Stimulated activated CD4-positive, alpha-beta T cell treated with anti-CD3 and anti-CD28 coated beads, TNF-alpha, amount 100 ng/mL, for 1 hour (primary cell): ENCODE measurements at places on chromosomes 16 and 17.

GRCh38 chr17:76153640-76154039, 12.6 kb upstream of the FOXJ1 start:
- DNase-seq, result no peak

- DNase-seq, result no peak
These were observed 2.1 kb downstream of the ARHGAP23 start for GRCh38 chr17:38430316-38430715.

GRCh38 chr17:67636834-67637520, 80.8 kb upstream of the NOL11 start:
- DNase-seq, result no peak

GRCh38 chr16:69112285-69113129, 7.1 kb downstream of the HAS3 start:
- DNase-seq, result no peak

DNA sequence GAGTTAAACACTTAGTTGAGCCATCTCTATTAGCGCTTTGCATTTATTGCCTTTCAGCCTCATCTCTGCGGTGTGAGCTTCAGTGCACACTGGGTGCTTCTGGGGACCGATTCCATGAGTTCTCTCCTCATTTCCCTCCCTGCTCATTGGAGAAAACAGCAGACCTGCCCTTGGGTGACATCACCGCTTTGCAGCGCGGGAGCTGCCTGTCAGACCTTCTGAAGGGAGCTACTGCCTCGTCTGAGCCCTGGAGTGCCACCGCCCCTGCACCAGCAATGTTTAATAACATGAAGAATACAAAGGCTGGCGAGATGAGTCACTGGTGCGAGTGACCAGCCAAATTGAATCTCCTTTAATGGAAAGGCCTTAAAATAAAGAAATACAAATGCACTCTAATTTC, 30.2 kb upstream of the CPPED1 start:
- DNase-seq, result no peak

- no peak for DNase-seq
These were observed 38.5 kb downstream of the IGF2BP1 start for GRCh38 chr17:49035470-49036269.

DNA sequence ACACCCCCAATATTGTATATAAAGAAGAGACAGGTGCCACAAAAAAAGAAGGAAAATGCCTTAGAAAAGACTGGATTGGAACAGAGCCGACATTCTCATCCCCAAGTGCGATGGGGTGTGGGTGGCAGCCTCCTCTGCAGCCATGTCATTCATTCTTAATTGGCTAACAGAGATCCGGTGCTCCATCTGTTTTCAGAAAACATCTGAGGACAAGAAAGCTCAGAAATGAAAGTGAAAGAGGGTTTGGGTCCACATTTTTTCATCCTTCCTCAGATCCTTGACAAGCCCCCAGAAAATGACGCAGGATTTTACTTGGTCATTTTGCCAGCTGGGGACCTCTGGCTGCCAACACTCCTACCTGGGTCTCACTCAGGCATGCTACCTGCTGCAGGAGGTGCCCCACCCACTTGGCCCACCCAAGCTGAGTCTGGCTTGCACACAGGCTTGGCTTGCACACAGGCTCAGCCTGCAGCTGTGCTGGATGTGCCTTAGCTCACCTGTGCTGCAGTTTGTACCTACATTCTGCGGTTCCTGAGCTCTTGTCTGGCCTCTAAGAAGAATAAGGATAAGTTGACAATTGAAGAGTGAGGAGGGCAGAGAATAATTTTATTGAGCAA, 21.9 kb downstream of the KIF2B start:
- DNase-seq, result no peak

DNA sequence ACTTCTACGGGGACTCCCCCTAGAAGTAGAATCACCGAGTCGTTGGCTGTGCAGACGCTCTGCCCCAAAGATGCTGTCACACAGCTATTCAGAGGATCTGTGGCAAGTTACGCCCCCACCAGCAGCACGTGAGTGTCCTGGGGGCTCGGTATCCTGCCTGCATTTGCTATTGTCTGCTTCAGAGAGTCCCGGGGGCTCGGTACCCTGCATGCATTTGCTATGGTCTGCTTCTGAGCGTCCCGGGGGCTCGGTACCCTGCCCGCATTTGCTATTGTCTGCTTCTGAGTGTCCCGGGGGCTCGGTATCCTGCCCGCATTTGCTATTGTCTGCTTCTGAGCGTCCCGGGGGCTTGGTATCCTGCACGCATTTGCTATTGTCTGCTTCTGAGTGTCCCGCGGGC, 23.8 kb upstream of the ZNF469 start:
- no peak for DNase-seq

DNA sequence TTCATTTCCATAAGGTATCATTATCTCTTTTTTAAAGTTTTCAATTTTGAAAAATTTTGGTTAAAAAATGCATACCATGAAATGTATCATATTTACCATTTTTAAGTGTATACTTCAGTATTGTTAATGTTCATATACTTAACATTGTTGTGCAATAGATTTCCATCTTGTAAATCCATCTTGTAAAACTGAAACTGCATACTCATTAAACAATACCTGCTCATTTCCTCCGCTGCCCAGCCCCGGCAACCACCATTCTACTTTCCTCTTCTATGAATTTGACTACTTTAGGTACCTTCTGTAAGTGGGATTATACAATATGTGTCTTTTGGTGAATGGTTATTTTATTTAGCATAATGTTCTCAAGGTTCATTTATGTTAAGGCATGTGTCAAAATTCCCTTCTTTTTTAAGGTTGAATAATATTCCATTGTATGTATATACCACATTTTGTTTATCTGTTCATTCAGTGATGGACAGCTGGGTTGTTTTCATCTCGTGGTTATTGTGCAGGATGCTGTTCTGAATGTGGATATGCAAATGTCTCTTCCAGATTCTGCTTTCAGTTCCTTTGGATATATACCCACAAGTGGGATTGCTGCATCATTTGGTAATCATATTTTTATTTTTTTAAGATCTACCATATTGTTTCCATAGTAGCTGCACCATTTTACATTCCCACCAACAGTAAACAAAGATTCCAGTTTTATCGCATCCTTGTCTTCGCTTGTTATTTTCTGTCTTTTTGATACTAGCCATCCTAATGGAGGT, 6.7 kb downstream of the CCL2 start:
- DNase-seq, result no peak

DNA sequence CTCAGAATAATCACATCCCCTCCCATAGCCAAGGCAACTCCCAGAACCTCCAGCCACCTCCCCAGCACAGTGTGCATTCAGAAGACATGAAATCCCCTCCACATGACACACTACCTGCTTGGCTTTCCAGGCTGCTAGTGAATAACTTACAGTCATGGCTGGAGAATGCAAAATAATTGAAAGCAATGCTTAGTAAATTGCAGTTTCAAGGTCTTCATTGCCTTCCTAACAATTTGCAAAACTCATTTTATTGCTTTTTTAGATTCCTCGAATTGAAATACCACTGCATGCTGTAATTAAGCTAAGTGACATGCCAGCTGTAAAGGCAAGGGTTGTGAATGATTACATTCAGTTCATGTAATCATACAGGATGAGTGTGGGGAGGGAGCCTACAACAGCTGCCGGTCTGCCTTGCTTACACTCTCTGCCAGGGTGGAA, 29.0 kb upstream of the HOXB13 start:
- no peak for DNase-seq

DNA sequence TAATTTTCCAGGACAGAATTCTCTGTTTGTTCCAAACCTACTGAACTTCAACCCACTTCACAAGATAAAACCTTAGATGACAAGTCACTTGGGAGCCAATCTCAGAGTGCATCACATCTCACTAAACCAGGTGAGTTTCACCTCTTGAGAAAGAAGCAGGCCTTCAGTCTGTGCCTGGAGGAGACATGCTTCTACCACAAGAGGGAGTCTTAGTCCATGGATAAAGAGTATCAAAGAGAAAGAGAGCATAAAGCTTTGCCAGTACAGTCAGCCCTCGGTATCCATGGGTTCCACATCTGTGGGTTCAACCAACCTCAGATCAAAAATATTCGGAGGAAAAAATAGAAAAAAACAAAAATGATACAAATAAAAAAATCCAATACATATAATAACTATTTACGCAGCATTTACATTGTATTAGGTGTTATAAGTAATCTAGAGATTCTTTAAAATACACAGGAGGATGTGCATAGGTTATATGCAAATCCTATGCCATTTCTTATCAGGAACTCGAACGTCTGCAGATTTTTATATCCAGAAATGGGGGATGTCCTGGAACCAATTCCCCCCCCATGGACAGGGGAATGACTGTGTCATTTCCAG, 37.7 kb downstream of the DUSP14 start:
- DNase-seq, result no peak

DNA sequence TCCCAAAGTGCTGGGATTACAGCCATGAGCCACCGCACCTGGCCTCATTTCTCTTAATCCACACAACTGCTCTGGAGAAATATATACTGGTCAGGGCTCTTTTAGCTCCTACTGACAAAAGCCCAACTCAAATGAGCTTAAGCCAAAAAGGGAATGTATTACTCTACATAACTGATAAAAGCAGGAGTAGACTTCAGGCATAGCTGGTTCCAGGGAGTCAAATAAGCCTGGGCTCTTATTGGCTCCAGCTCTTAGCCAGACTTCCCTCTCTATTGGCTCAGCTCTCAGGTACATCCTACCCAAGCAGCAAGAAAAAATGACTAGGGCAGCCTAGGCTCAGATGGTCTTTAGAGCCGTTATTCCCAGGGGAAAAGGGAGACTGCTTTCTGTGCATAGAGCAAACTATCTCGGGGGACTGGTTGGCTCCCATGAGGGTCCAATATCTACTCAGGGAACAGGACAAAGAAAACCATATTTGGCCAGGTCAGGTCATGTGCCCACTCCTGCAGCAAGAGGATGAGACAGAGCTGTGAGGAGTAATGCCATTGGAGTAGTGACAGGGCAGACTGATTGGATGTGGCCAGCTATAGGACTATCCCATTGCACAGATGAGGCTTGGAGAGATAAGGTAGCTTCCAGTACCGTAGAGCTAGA, 21.2 kb downstream of the TBX2 start:
- no peak for DNase-seq

DNA sequence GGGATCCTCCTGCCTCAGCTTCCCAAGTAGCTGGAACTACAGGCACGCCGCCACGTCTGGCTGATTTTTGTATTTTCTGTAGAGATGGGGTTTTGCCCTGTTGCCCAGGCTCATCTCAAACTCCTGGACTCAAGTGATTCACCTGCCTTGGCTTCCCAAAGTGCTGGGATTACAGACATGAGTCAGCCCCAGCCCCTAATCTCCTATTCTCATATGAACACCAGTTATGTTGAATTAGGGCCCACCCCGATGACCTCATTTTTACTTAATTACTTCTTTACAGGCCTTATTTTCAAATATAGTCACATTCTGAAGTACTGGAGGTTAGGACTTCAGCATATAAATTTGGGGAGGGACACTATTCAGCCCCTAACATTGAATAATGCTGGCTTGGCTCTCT, 49.2 kb downstream of the ZNRF1 start:
- no peak for DNase-seq

- no peak for DNase-seq
These were observed 76.0 kb downstream of the GPR139 start for GRCh38 chr16:19997734-19998133.

DNA sequence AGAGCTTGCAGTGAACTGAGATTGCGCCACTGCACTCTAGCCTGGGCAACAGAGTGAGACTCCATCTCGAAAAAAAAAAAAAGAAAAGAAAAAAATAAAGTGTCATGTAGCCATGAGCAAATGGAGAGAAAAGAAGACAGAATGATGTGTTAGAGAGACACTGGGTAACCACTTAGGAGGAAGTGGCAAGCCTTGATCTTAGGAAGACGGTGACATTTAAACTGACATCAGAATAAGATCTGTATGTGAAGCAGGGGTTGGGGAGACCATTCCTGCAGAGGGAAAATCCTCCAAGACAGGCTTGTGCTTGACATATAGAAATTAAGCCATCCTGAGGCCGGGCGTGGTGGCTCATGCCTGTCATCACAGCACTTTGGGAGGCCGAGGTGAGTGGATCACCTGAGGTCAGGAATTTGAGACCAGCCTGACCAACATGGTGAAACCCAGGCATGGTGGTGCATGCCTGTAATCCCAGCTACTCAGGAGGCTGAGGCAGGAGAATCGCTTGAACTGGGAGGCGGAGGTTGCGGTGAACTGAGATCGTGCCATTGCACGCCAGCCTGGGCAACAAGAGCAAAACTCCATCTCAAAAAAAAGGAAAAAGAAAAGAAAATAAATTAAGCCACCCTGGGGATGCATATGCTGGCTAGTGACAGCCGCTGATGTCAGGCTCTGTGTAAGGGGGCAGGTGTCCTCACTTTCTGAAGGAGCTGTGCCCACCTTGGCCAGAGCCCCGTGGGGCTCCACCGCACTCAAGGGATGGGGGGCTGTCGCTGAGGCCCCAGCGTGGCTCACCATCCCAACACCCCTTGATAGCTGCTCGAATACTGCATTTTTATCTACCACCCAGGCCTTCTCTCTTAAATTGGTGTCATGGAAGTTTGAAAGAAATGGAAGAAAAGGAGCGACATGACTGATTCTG, 13.1 kb upstream of the CYB5B start:
- no peak for DNase-seq

DNA sequence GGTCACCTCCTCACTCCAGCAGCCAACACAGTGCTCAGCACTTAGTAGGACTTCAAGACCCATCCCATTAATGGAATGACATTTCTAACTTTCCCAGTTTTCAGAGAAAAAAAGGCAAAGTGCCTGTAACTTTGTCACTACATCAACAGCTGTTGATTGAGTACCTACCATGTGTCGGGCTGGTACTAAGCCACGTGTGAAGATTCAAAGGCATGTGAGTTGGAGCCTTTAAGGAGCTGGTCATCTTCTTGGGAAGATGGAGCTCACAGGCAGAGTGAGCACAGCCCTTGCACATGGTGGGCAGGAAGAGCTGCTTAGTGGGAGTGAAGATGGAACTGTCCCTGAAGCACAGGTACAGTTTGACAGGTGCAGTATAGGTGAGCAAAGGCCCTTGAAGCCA, 88.6 kb downstream of the GNAO1 start:
- no peak for DNase-seq

- DNase-seq, result no peak
These were observed 5.3 kb downstream of the RBBP6 start for GRCh38 chr16:24544640-24545039.

DNA sequence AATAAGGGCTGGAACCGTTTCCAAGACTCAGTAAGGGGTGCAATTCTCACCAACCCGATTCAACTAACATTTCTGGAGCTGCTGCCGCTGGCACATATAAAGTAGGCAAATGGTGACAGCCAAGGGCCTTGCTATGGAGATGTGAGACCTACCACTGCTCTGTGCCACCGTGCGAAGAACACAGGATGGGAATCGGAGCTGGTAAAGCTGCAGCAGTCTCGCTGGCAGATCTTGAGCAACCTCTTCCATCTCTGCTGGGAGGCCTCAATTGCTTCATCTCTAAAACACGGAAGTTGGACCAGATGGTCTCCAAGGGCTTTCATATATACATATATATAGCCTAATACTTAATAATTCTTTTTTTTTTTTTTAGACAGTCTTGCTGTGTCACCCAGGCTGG, 128.9 kb upstream of the RCVRN start:
- DNase-seq, result no peak

GRCh38 chr16:50604610-50605009, 56.4 kb downstream of the NKD1 start:
- DNase-seq, result no peak
